ENCODE measurements at places on chromosomes 3 and 15.

GRCh38 chr3:196667056-196667825 lies 27.7 kb downstream of the NRROS start:
- DNase-seq = no peak

DNA sequence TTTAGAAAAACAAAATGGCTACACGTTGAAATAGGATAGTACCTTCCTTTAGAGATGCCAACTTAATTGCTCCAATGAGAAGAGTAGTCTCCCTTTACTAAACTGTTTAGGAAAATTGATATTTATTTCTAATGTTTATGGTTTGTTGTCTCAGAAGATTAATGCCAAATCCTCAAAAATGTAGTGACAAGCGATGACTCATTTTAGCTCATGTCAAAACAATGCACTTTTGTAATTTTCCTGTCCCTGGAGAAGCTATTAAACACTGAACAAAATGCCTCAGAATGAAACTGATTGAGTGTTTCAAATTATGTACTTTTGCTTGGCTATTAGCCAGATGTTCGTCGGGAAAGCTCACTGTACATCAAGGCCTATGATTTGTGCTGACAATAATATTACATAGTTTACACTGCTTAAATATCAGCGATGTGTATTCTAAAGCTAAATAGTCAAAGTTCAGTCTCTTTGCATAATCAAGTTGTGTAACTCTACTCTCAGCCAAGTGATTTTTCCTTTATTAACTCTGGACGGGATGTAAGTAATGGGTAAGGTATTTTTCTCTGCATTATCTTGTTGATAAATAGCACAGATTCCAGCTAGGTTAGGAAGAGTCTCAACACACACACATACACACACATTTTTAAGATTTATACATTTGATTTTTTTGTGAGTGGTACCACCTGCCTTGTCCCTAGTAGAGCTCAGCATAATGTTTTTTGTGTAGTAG lies 83.7 kb downstream of the CMSS1 start:
- peak; percentile 66 for DNase-seq

- no peak for DNase-seq
Observed at GRCh38 chr3:186979852-186980251, 49.5 kb downstream of the ST6GAL1 start.

GRCh38 chr15:57698243-57698642 lies 8.3 kb upstream of the POLR2M start:
- no peak for DNase-seq

GRCh38 chr3:46845397-46845859 lies 17.8 kb downstream of the MYL3 start:
- no peak for DNase-seq

DNA sequence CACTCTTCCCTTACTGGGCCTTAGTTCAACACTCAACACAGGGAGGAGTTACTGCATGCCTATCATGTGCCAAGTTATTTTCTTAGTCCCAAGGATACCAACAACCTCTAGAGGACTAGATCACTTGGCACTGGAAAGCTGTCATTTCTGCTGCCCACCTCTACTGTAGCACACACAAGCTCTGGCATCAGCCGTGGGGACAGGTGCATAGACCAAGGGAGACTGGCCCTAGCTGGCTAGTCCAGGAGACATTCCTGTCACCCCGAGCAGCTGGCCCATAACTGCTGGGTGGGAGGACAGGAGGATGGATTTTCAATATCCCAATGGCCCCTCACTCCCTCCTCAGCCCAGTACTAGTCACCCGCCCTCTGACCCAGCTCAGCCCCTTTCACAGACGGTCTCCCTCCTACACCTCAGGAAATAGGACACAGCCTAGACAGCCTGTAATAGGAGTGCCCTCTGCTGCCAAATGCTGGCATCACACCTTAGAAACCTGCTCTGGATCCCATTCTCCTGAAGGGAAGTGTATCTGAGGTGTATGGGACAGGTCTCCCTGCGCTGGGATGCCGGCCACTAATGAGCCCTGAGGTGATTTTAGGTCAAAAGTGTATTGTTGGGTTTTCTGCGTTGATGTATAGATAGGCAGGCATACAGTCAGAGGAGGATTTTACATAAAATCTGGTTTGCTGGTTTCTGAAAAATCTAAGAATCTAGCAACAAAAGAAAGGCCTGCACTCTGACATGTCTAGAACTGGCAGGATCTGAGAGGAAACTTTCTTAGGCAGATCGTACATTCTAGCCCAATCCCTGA lies 3.4 kb upstream of the DZIP1L start:
- DNase-seq = peak; percentile 48

DNA sequence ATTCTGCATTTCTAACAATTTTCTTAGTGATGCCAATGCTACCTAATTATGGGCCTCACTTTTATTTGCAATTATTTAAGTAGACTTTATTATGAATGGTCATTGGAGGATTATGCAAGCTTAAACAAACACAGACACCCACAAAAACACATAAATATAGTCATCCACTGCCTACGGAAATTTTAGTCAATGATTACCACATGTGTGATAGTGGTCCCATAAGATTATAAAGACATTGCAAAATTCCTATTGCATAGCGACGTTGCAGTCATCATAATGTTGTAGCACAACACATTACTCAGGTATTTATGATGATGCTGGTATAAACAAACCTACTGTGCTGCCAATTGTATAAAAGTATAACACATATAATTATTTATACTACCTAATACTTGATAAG lies 247.8 kb upstream of the ALCAM start:
- DNase-seq = no peak

DNA sequence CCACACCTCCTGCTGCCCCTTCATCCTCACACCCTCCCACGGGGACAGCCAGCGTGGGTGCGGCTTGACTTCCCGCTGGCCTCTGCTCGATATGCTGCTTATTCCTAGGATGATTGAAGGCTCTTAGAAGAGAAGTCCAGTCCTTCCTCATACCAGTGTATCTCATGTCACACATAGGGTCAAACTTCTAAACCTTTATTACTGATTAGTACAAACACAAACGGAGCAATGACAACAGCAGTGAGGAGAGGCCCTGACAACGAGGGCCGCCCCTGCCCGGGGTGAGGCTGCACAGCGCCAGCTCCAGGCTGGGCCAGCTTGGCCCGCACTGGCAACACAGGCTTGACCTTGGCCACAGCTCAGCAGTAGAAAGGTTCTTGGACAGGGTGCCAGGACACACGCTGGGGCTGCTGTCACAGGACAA lies 3.7 kb downstream of the CIB1 start:
- DNase-seq = no peak

DNA sequence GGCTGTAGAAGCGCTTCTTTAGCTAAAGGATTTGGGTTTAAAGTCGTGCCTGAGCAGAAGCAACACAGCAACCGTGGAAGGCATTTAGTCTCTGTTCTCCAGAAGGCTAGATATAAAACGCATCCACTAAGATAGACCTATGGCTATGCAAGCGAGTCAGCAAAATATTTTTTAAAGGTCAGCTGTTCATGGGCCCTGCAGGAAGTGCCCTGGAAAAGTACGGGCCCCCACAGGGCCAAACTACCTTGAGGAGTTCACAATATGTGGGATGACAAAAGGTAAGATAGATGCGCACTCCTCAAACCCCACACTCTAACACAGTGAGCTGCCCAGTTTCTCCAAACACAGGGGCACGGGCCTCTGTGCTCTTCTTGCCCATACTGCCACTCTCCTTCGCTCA lies 261.6 kb downstream of the VPS13C start:
- no peak for DNase-seq

DNA sequence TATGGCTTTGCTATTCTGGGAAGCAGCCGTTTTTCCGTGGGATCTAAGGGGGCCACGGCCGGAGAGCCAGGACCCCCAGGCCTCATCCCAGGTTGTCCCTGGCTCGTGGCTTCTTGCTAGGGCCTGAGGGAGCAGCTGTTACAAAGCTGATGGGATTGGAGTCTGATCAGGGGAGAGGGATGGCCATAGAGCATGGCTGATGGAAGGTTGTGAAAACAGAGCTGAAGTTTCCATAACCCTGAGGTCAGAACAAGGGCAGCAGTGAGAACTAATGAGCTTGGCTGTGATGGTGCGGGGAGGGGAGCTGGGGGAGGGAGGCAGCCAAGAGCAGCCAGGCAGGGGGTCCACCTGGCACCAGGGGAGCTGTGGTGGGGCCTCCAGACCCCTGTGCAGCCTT lies 63.0 kb downstream of the LINGO1 start:
- DNase-seq = no peak

- no peak for DNase-seq
Observed at GRCh38 chr3:195207731-195208130, 63.2 kb downstream of the XXYLT1 start.

DNA sequence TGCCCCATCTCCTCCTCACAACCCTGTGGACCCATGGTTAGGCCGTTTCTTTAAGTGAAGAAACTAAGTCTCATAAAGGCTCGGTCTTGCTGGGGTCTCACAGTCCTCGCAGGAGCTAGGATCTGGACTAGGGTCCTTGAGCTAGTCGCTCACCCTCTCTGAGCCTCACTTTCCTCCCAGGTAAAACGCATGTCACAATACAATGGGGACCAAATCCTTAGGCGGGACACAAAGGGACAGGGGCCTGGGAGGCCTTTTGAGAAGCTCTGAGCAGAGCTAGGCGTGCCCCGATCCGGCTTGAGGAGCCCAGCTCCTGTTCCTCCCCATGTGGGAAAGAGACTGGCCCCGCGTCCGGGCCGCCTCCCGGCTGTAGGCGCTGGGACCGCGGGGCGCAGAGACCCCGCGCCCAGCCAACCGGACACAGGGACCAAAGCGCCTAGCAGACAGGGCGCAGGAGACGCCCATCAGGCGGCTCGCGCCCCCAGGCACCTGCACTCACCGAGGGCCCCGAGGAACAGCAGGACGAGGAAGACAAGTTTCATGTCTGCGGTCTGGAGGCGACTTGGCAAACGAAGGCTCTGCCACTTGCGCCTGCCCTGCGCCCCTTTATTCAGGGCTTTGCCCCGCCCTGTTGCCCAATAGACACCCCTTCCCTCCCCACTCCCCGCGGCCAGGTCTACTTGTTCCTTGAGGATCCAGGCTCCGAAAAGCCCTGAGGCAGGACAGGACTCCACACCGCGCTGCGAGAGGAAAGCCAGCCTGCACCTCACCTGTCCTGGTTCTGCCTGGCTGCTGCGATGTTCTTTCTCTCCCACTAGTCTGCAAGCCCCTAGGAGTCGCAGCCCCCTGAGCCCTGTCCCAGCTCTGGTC lies at the start of gene LTF:
Gene LTF, minus strand, starts transcription at position 580 of the 870 bp plus-strand sequence. Its CDS starts 38 bp downstream, at position 542.
- no peak for DNase-seq

- no peak for DNase-seq
Observed at GRCh38 chr15:38702178-38702912, 137.7 kb upstream of the RASGRP1 start.

DNA sequence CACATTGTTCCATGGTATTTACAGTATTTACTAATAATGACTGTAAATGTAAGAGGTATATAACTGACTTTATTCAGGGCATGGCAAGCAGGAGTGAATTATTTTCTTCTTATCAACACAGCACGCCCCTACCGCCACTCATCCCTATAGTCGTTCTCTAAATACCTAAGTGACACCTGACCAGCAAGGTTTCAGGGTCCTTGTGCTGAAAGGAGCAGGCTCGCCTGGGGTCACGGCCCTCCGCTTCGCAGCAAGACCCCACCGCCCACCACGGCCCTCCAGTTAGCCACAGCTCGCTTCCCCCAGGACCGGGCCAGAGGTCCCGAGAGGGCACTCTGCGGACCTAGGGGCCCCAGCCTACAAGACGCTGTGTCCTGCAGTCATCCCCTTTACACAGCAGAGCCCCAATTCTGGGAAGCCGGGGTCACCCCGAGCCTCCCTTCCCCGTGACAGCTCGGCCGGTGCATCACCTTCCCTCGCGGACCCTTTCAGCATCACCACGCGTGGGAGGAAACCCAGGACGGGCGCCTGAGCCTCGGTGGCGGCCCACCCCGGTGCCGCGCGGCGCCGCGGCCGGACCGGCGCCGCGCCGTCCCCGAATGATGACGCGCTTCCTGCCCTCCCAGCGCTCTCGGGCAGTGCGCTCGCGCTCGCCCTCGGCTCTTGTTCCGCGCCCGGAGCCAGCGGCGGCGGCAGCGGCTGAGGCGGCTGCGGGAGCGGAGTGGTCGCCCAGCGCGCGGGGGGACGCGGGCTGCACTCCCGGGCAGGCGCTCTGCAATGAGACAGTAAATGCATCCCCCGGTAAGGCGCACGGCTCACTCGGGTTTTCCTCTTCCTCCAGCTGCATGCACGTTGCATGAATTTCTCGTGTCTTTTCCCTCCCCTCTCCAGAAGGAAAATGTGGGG lies 225.1 kb upstream of the C2CD4B start:
- DNase-seq = no peak

Data from NCI-H446 treated with DMSO at 0.1 percent for 48 hours (cell line).